Neuronal stem cell (in vitro differentiated cells): ENCODE measurements at places on chromosomes 3 and 15.

DNA sequence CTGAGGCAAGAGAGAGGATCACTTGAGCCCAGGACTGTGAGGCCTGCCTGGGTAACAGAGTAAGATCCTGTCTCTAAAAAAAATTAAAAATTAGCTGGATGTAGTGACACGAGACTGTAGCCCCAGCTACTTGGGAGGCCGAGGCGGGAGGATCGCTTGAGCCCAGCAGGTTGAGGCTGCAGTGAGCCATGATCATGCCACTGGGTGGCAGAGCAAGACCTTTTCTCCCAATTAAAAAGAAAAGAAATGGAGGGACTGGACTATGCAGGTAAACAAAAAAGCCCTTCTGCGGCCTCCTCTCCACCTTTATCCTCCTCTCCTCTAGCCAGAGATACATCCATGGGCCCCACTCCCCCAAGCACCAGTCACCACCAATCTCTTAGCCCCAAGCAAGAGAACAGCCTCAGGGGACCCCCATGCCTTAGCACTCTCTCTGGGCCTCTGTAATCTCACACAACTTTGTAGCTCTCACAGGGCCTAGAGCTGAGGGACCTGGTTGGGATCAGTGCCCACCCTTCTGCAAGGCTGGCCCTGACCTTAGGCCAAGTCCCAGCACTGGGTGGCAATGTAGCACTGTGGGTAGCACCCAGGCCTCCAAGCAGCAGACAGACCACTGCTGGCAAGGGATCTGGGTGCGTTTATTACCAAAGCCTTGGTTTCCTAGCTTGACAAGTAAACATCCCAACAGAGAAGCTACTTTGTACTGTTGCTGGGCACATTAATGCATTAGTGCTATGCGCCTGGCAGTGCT, 43.4 kb downstream of the FAM174B start:
- no peak for DNase-seq

DNA sequence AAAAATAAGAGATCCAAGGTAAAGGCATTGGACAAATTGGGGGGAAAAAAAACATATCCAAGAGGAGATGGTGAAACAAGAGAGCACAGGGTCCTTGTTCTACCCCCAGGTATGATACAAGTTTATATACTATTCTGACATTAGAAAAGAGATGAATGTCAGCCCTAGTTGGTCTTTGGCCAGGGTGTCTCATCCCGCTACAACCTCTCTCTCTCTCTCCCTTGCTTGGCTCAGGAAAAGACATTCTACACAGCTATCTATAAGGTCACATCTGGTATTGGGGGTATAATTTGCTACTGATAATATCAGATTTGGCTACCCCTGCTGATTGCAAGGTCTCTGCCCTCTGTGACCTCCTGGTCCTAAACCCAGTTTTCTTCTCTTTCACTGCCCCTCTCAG, 117.2 kb downstream of the GOLIM4 start:
- DNase-seq = no peak

GRCh38 chr3:156181509-156181908, 61.1 kb downstream of the KCNAB1 start:
- no peak for DNase-seq

DNA sequence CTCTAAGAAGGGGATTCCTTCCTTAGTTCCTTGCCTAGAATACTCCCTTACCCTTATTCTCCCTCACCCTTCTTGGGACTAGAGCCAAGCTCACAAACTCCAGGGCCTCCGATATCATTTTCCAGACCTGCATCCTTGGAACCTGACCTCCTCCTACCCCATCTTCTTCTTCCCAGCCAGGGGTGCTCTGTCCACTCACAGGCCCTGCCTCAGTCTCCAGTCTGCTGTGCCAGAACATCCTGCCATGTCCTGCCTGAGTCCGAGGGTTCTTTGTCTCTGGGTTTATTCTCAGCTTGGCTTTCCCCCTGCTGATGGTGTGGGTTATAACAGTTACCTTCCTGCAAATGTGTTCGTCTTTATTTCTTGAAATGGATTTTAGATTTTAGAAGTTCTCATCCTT, 59.9 kb upstream of the MCF2L2 start:
- DNase-seq = no peak

- no peak for DNase-seq
These were observed 355.3 kb upstream of the NR2F2 start for GRCh38 chr15:95975212-95975611.

- DNase-seq = no peak
These were observed 108.0 kb downstream of the FBN1 start for GRCh38 chr15:48537271-48538113.

DNA sequence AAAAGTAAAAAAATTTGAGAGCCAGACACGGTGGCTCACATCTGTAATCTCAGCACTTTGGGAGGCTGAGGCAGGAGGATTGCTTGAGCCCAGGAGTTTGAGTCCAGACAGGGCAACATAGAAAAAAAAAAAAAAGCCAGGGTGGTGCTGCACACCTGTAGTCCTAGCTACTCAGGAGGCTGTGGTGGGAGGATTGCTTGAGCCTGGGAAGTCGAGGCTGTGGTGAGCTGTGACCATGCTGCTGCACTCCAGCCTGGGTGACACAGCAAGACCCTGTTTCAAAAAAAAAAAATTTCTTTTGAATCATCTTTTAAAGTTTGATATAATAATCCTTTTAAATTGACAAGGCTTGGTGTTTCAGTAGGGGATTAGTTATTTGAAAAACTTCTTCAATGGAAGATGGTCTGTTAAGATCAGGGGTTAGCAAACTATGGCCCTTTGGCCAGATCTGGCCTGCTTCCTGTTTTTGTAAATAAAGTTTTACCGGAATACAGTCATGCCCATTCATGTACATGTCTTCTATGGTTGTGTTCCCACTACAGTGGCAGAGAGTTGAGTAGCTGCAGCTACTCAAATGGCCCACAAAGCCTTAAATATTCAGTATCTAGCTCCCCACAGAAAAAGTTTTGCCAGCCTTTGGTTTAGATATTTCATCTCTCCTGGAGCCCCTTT, 28.9 kb downstream of the CDAN1 start:
- no peak for DNase-seq

GRCh38 chr3:41115069-41115468, 84.2 kb upstream of the CTNNB1 start:
- no peak for DNase-seq

- no peak for DNase-seq
These were observed 21.1 kb downstream of the NRROS start for GRCh38 chr3:196660381-196661166.

DNA sequence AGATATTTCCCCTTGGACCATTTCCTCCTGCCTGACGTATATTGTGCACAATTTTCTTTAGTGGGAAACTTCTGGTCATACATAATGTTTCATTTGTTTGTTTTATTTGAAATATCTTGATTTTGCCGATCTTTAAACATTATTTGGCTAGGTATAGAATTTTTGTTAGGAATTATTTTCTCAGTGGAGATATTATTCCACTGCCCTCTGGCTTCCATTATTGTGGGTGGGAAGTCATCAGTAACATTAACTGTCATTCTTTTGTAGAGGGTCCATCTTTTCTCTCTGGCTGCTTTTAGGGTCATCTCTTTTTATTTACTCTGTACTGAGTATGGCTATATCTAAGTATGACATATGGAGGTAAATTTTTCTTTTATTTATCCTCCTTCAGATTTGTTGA, 135.5 kb upstream of the LIPC start:
- no peak for DNase-seq

DNA sequence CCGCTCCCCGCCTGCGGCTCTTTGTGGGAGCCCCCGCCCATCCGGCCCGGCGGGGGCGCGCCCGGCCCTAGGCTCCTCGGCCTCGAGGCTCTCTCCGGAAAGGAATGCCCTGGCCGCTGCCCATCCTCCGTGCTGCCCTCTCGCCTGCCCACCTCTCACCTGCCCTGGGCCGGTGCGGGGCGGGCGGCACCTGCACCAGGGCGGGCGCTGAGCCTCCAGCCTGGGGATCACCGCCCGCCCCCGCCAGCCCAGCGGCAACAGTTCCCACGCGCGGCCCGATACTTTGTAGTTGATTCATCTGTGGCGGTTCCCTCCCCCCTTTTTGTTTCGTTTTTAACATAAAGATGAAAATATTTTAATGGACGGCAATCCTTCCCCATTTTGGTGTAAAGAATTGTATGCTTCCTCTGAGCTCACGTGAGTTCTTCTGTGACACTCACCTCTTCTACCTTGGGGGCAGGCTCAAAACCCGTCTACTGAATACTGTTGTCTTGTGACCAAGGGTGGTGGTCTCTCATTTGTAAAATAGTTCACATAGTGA, 1.9 kb downstream of the KLF13 start:
- DNase-seq = no peak

- DNase-seq = no peak
These were observed 22.8 kb downstream of the MYO1E start for GRCh38 chr15:59349680-59350420.

DNA sequence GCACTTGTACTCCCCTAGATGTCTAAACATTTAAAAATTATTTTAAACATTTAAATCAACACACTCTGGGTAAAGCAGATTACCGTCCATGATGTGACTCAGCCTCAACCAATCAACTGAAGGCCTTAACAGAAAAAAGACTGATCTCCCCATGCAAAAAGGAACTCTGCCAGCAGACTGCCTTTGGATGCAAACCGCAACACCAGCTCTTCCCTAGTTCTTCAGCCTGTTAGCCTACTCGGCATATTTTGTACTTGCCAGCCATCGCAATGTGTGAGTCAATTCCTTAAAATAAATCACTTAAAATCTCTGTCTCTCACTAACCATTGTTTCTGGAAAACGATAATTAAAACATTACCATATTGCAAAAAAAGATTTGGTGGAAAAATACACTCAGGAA, 375.9 kb downstream of the RSL24D1 start:
- no peak for DNase-seq

DNA sequence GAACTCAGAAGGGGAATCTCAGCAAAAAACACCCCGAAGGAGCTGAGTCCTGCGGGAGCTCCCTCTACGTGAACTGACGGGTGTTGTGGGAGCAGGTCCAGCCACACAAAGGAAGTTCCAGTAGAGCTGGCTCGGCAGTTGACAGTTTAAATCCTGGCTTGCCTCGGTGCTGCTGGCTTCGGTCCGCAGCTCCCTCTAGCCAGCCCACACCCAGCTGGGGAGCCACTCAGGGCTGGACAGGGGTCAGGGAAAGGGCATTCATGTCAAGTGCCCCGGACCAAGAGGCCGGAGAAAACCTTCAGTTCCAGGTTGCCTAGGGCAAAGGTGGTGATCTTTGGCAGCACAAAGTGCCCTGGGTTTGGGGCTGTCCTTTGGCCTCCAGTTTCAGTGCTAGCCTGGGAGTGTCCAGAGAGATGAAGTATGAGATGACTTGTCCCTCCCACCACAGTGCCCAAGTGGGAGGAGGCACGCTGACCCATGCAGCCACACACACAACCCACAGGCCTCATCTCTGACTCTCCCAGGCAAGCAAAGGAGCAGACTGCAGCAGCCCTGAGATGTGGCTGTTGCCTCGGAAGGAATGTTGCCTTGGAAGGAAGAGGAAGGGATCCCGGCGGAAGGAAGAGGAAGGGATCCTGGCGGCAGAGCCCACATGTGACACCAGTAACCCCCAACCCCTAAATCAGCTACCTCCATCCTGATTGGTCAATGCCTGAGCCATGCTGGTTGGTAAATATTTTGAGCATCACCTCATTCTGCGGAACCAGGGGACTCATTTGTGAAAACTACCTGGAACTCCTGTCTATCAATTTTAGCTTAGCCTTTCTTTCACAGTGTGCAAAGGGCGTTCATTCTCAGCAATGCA, 13.9 kb upstream of the ANPEP start:
- DNase-seq = no peak

GRCh38 chr15:60932051-60932915, 296.8 kb downstream of the RORA start:
- no peak for DNase-seq

DNA sequence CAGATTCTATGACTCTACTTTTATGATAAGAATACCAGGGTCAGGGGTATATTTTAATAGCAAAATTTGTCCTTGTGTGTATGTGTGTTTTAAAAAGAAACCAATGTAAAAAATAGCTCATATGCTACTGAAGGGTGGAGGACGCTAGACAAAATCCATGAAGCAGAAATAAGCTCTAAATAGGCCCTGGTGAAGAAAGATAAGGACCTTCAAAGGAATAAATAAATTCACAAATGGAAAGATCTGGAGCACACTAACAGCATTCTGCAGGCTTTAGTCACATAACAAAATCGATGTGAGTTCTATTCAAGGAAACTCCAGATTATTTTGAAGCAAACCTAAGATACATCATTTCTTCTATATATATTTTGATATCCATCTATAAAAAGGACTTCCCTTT, 27.2 kb upstream of the ATP11B start:
- DNase-seq = no peak

DNA sequence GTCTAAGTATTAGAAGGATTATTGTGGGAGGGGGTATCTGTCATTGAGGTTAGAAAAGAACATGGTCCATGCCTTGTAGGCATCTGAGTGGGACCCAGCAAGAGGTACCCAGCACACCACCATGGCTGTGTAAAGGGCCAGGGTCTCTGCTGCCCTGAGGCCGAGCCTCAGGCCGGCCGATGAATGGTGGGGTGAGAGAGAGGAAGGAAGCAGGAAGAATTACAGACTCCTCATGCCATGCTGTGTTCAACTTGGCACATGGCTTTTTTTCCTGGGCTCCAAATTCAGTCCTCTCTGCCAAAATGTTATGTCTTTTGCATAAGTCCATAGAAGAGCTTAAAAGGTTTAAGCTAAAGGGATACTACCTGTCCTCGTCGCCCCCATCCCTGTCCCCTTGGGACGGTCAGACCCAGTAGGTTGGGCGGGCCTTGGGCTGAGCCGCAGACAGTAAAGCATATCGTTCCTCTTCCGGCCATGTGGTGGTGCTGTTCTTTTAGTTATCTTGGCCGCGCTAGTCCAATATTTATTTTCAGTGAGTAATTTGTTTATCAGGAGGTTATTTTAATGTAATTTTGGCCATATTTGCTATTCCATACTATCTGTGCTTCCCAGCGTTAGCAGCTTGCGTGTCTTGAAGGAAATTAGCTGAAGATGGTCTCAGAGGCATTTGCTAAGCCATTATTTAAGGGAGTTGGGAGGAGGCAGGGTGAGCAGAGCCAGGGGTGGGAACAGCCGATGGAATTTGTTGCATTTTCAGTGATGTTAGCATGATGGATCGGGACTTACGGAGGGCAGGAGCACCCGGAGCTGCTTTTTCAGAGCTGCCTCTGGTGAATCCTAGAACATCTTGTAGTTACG, 152.4 kb downstream of the AGBL1 start:
- DNase-seq = peak; percentile 46

- peak; percentile 59 for DNase-seq
These were observed 5.6 kb downstream of the FOXL2 start for GRCh38 chr3:138941259-138941885.

DNA sequence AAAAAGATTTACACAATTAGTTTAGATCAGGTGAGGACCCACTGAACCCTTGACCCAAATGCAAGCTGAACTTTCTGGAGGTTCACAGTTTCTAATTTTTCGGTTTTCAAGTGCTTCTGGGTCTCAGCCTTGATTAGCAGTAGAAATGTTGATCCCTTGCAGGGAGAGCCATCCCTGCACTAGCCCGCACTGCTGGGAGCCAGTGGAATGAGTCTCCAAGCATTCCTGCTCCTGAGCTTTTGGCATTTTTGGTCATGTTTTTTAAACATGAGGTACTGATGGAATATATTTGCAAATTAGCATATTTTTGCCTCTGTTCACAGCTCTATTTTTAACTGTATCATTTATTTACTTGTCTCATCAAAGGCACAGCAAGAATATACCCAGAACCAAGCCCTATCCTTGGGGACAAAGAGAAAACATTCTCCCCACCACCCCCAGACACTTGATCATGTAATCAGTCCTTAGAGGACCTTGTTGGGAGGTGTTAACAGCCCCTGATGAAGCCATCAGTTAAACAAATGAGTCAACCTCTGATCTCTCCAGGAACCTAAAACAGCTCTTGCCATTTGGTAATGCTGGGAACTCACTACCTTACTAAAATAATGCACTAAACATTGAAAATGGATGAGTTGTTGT, 119.0 kb upstream of the CTDSPL start:
- no peak for DNase-seq

- no peak for DNase-seq
These were observed 36.0 kb upstream of the CBLB start for GRCh38 chr3:105904678-105905284.
